ENCODE measurements at places on chromosomes 6 and 20. TPM values are rescaled to one million over a fixed set of nuclear protein-coding genes. Genes with fewer than 3 reads are reported as not detected.
A peak's percentile ranks its signal among the peaks of the same experiment; 100 is the strongest.

- H3K27me3 ChIP-seq, result no peaks in the 10 kb centered on the region
- H3K4me3 ChIP-seq, result no peak overlapping the region
- no peaks in the 10 kb centered on the region for H3K36me3 ChIP-seq
- H3K4me1 ChIP-seq, result no peaks in the 10 kb centered on the region
- DNase-seq, result no peak
Measured at GRCh38 chr6:13172291-13172690, 156.0 kb downstream of the TBC1D7 start.

DNA sequence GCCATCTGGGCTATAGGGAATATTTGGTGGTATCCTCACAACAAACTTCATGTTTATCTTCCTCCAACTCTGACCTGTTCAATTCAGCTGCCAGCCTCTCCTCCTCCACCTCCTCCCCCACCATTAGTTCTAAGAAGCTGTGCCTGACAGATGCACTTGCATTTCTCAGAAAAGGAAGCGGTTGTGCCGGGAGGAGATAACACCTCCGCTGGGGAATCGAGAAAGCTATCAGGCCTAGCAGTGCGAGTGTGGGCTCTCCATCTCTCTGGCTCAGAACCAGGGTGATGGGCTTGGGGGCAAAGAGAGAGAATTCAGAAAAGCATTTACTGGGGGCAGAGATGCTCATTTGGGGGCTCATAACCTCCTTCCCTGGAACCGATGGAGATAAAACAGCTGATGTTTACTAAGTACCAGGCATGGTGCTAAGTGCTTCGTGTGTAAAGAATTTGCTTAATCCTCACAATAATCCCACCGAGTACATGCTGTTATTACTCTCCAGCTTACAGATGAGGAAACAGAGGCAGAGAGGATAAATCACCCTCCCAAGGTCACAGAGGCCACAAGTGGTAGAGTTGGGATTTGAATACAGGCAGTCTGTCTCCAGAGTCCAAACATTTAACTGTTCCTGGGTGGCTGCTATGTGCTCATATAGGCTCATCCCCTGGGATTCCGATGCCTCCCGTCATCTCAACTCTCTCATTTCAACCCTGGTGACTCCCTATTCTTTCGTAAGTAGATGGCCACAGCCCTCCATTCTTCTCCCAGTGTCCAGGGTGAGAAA is 38.3 kb downstream of the COX4I2 start:
- H3K4me3 ChIP-seq, result no peak overlapping the region
- DNase-seq, result peak; percentile 35
- H3K36me3 ChIP-seq, result no peaks in the 10 kb centered on the region
- H3K27ac ChIP-seq, result peak overlapping the region; percentile 16
- H3K27me3 ChIP-seq, result no peaks in the 10 kb centered on the region

DNA sequence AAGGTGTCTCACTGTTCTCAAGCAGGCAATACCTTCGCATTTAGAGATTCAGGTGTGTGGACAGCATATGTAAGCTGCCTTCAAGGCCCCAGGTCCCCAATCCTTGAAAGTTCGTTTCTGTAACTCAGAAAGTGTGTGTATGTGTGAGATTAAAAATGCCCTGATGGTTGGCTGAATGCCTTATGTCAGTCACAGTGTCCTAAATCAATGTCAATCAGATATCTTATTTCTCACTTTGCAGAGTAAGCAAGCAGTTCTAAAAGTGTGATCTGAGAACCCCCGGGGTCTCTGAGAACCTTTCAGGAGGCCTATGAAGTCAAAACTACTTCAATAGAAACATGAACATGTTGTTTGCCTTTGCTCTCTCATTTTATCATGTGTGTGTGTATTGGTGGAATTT is 123.2 kb upstream of the NUP153 start:
- no peaks in the 10 kb centered on the region for H3K4me1 ChIP-seq
- H3K27ac ChIP-seq, result no peak overlapping the region
- H3K4me3 ChIP-seq, result no peak overlapping the region
- no peaks in the 10 kb centered on the region for H3K36me3 ChIP-seq
- no peak for DNase-seq

GRCh38 chr6:107152638-107153430 is 37.5 kb upstream of the BEND3 start:
- no peaks in the 10 kb centered on the region for H3K27me3 ChIP-seq
- no peaks in the 10 kb centered on the region for H3K36me3 ChIP-seq
- H3K4me1 ChIP-seq, result no peaks in the 10 kb centered on the region
- no peak for DNase-seq

GRCh38 chr6:125717120-125717731 is 32.2 kb upstream of the HEY2 start:
- no peak for DNase-seq
- H3K4me3 ChIP-seq, result no peak overlapping the region
- no peak overlapping the region for H3K27ac ChIP-seq
- no peaks in the 10 kb centered on the region for H3K27me3 ChIP-seq

GRCh38 chr6:34514593-34515472 is 41.3 kb downstream of the SPDEF start:
- DNase-seq, result peak; percentile 62
- H3K36me3 ChIP-seq, result no peaks in the 10 kb centered on the region
- no peak overlapping the region for H3K4me3 ChIP-seq
- peaks cover 5% of the 10 kb centered on the region for H3K4me1 ChIP-seq
- H3K27me3 ChIP-seq, result no peaks in the 10 kb centered on the region
- no peak overlapping the region for H3K27ac ChIP-seq

DNA sequence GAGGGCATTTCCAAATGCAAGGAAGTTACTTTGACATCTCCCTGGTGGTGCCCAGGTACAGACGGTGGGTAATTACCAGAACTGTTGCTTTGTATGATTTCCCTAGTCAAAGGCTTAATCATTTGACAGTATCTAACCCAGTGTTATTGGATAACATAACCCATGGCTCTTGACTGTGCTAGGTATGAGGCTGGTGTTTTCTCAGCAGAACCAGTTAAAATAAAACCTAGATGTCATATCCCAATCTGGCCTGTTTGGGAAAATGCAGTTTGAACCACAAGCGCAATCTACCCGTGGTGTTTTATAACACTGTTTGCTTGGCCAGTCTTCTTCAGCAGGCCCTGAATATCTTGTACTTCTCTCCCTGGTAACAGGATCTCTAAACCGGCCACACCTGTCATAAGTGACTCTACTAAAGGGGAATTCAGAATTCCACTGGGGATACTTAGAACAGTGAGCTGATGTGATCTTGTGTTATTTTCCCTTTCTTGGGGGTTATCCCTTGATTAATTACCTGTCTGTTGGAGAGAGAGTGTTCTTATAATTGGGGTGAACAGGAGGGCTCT is 32.8 kb downstream of the PPP1R14C start:
- no peak for DNase-seq
- H3K4me1 ChIP-seq, result no peaks in the 10 kb centered on the region
- no peaks in the 10 kb centered on the region for H3K27me3 ChIP-seq
- H3K27ac ChIP-seq, result no peak overlapping the region
- no peaks in the 10 kb centered on the region for H3K36me3 ChIP-seq

DNA sequence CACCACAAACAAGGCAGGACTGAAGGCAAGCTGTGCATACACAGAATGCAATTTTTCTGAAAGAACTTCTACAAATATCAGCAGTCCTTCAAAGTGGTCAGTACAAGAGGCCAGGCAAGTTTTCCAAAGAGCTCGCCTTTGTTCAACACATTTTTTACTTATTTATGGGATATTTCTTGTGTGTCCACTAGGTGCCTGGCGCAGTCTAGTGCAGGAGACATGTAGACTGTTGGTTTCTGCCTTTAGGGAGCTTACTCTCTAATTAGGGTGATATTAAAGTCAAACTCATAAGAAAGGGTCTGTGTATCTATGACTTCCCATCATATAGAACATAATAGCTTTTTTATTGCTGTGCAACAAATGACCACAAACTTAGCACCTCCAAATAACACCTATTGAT is 21.2 kb upstream of the VEGFA start:
- DNase-seq, result no peak
- no peak overlapping the region for H3K27ac ChIP-seq
- H3K27me3 ChIP-seq, result no peaks in the 10 kb centered on the region
- no peaks in the 10 kb centered on the region for H3K4me1 ChIP-seq
- H3K4me3 ChIP-seq, result no peak overlapping the region
- H3K36me3 ChIP-seq, result no peaks in the 10 kb centered on the region

DNA sequence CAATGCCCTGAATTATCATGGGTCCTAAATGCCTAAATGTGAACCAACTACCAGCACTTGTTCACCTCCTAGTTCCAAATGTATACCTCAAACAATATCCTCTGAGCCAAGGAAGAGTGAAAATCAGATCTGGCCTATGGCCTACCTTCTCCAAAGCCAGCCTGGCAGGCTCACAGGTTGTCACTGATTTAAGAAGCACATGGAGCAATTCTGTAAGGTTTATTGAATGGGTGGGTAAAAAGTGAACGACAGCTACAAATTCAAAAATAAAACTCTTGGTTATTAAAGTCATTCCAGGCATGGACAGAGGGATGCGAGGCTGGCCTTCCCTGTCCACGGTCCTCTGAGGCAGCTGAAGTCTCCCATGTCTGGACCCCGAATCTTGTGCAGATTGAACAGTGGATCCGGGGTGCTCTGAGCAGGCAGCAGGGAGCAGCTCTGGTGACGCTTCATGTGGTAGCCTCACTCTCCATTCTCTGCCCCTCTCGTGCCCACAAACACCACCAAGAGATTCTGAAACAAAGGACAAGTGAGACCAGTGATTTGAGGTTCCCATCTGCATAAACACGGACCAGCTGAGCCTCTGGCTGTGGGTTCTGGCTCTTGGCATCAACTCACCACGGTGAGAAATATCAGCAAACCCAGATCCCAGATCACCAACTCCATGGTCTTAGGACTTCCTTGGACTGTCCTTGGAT is 14.6 kb downstream of the SNHG17 start:
- H3K27me3 ChIP-seq, result no peaks in the 10 kb centered on the region
- peaks cover 3% of the 10 kb centered on the region for H3K4me1 ChIP-seq
- peaks cover 2% of the 10 kb centered on the region for H3K36me3 ChIP-seq

DNA sequence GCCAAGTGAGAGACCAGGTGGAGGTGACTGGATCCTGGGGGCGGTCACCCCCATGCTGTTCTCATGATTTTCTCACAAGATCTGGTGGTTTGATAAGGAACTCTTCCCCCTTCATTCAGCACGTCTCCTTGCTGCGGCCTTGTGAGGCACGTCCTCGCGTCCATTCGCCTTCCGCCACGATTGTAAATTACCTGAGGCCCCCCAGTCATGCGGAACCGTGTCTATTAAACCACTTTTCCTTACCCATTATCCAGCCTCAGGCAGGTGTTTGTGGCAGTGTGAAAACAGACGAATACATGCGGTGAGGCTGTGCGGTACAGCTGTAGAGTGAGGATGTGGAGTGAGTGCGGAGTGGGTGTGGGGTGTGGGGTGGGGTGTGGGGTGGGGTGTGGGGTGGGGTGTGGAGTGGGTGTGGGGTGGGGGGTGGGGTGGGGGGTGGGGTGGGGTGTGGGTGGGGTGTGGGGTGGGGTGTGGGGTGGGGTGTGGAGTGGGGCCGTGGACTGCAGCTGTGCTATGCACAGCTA is 12.1 kb upstream of the NTSR1 start:
- H3K36me3 ChIP-seq, result no peaks in the 10 kb centered on the region
- no peak for DNase-seq
- no peaks in the 10 kb centered on the region for H3K4me1 ChIP-seq
- no peak overlapping the region for H3K4me3 ChIP-seq

DNA sequence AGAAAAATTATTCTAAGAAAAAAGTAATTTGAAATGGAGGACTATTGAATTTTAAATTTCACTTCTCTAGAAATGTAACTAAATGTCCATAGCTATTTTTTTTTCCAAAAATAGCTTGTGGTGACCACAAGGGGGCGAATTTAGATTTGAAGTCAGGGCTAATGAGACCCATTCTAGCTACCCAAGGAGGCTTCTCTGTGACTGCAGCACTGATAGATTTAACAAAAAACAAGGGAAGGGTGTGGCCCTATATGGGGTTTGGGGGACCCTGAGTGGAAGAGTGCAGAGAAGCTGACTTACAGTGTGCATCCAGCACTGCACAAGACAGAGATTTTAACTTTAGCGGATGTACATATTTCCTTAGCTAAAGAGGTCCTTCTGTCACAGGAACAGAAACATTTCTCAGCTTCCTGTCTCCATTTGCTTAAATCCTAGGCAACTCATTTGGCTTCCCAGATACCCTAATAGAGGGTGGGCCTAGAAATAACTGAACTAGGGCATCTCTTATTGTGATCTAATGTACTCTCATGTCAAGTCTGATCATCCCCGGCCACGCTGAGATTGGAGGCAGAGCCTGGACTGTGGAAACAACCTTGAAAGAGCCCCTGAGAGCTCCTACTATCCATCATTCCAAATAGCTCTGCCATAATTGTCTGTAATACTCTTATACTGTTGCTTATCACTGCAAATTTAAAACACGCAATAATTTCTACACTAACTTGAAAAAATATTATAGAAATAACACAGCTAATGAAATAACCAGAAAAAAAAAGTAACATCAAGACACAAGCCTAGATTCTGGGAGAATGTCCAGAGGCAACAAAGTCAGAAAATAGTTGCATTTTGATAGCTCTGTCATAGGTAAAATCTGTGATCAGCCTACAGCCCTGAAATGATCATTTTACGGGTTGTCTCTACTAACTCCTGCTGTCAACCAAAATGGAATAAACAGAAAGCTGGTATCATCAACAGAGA is 93.6 kb downstream of the SNAP91 start:
- no peak overlapping the region for H3K4me3 ChIP-seq
- H3K36me3 ChIP-seq, result no peaks in the 10 kb centered on the region
- H3K4me1 ChIP-seq, result no peaks in the 10 kb centered on the region
- H3K27me3 ChIP-seq, result no peaks in the 10 kb centered on the region
- no peak for DNase-seq

GRCh38 chr6:43913375-43914271 is 143.6 kb downstream of the VEGFA start:
- no peaks in the 10 kb centered on the region for H3K27me3 ChIP-seq
- H3K4me3 ChIP-seq, result no peak overlapping the region
- H3K27ac ChIP-seq, result no peak overlapping the region
- H3K4me1 ChIP-seq, result no peaks in the 10 kb centered on the region
- no peak for DNase-seq

DNA sequence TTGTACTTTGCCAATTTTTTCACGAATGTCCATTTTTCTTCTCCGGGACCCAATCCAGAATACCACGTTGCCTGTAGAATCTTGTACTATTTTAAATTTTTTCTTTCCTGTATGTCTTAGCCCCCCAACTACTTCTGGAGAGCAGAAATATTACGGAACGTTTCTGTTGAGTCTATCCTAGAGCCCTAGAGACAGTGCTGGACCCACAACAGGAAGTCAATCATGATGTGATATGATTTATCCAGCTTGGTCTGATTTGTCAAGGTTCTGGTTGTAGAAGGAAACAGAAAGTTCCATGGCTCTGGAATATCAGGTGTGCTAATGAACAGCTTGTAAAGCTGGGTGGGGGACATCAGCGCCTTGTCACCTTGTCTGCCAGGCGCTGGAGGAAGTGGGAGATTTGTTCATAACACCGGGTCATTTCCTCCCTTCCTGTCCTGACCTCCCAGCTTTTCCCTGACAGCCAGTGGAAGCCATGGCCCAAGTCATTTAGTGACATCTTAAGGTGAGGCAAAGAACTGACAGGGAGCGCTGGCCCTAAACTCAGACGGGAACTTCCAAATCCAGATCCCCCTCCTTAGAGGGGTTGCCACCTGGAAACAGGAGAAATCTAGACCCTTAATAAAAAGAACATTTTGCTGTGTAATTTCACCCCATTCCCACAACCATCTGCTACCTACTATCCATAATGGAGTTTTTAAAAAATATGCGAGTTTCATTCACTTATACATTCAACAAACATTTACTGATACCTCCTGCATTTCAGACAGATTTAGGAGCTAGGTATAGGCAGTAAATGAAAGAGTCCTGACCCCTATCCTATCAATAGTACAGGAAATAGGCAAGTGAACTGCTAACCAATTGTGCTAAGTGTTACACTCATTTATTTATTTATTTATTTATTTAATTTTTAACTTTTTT is 130.5 kb downstream of the ZFP64 start:
- no peaks in the 10 kb centered on the region for H3K27me3 ChIP-seq
- H3K27ac ChIP-seq, result no peak overlapping the region
- DNase-seq, result no peak
- H3K36me3 ChIP-seq, result no peaks in the 10 kb centered on the region
- no peaks in the 10 kb centered on the region for H3K4me1 ChIP-seq

Gene MDFI
- 8.3 TPM for total RNA-seq

Gene HAO1
- not detected for total RNA-seq

Gene LPIN3
- total RNA-seq, result 21.6 TPM

Gene SLC29A1
- 13.9 TPM for total RNA-seq

Data from ovary (tissue), 10 donors.